Aorta (tissue), 5 donors: ENCODE measurements at places on chromosomes 16 and 17. TPM values are rescaled to one million over a fixed set of nuclear protein-coding genes. Genes with fewer than 3 reads are reported as not detected.

DNA sequence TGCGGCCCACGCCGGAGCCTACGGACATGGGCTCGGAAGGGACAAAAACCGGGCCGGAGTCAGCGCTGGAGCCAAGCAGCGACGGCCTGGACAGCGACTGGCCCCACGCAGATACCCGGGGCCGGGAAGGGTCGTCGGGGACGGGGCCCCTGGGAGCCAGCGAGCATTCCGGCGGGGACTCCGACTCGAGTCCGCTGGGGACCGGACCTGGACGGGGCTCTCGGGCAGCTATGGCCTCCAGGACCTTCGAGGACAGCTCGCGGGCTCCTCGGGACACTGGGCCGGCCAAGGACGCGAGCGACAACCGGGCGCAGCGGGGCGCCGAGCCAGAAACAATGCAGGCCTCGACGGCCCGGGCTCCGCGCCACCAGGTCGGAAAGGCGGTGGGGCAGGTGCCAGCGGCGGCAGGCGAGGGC, 1.0 kb downstream of the MYO15B start:
- no peak overlapping the region for H3K27ac ChIP-seq
- H3K4me1 ChIP-seq = no peaks in the 10 kb centered on the region
- no peaks in the 10 kb centered on the region for H3K27me3 ChIP-seq
- no peak overlapping the region for H3K4me3 ChIP-seq
- DNase-seq = peak; percentile 87

Gene MPP3
- 15.7 TPM for total RNA-seq

DNA sequence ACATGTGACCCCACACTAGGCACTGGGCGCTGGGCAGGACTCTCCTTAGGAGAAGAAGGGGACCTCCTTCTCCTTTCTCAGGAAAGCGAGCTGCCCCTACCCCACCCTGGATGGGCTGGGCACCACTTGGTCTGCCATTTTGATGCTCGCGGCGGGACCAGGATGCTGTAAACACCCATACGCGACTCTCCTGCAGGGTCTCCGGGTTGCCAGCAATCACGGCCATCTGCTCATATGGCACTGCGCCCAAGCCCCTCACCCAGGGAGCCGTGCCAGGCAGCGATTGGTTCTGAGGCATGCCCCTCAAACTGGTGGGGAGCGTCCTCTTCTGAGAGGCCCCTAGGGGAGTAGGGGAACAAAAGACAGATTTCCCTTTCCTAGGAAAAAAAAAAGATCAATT, 99.0 kb downstream of the C16orf78 start:
- DNase-seq = no peak
- H3K36me3 ChIP-seq = no peaks in the 10 kb centered on the region
- no peak overlapping the region for H3K4me3 ChIP-seq
- no peaks in the 10 kb centered on the region for H3K27me3 ChIP-seq
- no peaks in the 10 kb centered on the region for H3K4me1 ChIP-seq

Gene TSPAN10
- 0.29 TPM for total RNA-seq

DNA sequence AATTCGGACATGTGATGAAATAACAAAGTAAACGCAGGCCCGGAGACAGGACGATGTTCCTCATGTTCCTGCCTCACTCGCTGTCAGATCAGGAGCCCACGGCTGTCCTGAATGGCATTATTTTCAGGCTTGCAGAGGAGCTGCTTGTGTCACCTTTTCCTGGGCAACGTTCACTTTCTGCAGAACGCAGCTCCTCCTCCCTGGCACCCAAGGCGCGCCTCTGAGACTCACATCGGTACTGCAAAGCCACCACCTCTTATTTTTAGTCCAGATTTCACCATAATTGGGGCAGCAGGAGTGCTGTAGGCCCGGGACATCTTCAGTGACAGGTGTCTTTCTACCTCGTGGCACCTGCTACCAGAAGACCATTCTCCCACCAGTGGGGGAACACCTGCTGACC, 8.0 kb upstream of the C16orf96 start:
- H3K27me3 ChIP-seq = no peaks in the 10 kb centered on the region
- H3K4me3 ChIP-seq = no peak overlapping the region
- no peak for DNase-seq
- no peaks in the 10 kb centered on the region for H3K36me3 ChIP-seq
- no peaks in the 10 kb centered on the region for H3K4me1 ChIP-seq

GRCh38 chr17:50234581-50234980, 33.1 kb upstream of the COL1A1 start:
- no peaks in the 10 kb centered on the region for H3K36me3 ChIP-seq
- H3K27me3 ChIP-seq = no peaks in the 10 kb centered on the region
- DNase-seq = no peak
- H3K4me3 ChIP-seq = no peak overlapping the region
- H3K27ac ChIP-seq = no peak overlapping the region

Gene CACNA1H
- total RNA-seq = 17.8 TPM

DNA sequence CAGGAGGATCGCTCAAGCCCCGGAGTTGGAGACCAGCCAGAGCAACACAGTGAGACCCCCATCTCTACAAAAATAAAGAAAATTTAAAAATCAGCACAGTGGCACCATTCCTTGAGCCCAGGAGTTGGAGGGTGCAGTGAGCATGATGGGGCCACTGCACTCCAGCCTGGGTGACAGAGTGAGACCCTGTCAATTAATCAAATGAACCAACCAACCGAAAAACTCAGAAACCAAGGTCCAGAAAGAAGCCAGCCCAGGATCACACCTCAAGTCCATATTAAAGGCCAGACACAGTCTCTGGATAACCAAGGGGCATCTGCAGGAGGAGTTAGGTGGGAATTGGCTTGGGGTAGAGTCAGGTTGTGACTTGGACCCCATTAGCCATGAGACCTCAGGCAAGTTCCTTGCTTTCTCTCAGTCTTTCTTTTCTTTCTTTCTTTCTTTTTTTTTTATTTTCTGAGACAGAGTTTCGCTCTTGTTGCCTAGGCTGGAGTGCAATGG, 2.4 kb downstream of the HSD17B1 start:
- peak overlapping the region; percentile 47 for H3K4me3 ChIP-seq
- H3K27ac ChIP-seq = peak overlapping the region; percentile 50
- no peak for DNase-seq
- no peaks in the 10 kb centered on the region for H3K27me3 ChIP-seq
- H3K4me1 ChIP-seq = no peaks in the 10 kb centered on the region
- no peaks in the 10 kb centered on the region for H3K36me3 ChIP-seq

GRCh38 chr17:49965524-49965909, 3.5 kb upstream of the DLX4 start:
- no peak overlapping the region for H3K4me3 ChIP-seq
- no peaks in the 10 kb centered on the region for H3K4me1 ChIP-seq

- H3K4me1 ChIP-seq = no peaks in the 10 kb centered on the region
- H3K36me3 ChIP-seq = no peaks in the 10 kb centered on the region
- no peak overlapping the region for H3K27ac ChIP-seq
- no peaks in the 10 kb centered on the region for H3K27me3 ChIP-seq
- H3K4me3 ChIP-seq = no peak overlapping the region
- DNase-seq = peak; percentile 82
Observed at GRCh38 chr16:87956365-87957231, 5.4 kb downstream of the BANP start.

DNA sequence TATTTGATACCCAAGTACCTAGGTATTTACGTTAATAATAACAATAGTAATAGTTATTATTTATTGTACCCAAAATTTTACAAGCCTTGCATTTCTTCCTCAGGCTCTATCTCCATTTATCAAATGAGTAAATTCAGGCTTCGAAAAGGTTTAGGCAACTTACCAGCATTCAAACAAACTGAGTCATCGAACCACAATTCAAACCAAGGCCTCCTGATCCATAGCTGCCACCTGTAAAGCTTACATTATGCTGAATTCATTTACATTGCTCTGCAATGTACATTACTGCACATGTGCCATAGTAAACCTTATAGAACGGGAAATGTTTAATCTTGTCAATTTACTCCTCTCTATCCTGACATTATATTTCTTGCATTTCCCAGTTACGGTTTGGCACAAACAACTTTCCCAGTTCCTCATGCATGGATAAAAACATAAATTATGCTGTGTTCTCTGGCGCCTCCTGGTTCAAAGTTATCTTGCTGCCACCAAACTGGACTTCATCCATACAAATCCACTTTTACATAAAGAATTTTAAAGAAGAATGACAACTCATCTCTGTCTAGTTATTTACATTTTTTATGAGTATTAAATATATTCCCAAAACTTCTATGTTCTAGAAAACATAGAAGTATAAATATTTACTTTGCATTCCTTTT, 360.6 kb upstream of the SOX9 start:
- no peaks in the 10 kb centered on the region for H3K27me3 ChIP-seq
- no peaks in the 10 kb centered on the region for H3K36me3 ChIP-seq
- no peaks in the 10 kb centered on the region for H3K4me1 ChIP-seq
- H3K27ac ChIP-seq = no peak overlapping the region
- no peak overlapping the region for H3K4me3 ChIP-seq

DNA sequence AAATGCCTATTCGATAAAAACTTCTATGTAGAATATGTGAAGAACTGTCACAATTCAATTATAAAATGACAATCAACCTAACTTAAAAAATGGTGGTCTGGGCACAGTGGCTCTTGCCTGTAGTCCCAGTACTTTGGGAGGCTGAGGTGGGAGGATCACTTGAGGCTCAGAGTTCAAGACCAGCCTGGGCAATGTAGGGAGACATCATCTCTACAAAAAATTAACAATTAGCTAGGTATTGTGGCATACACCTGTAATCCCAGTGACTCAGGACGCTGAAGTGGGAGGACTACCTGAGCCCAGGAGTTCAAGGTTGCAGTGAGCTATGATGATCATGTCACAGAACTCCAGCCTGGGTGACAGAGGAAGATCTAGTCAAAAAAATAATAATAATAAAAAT, 18.6 kb upstream of the METTL9 start:
- no peaks in the 10 kb centered on the region for H3K27me3 ChIP-seq
- H3K36me3 ChIP-seq = no peaks in the 10 kb centered on the region
- H3K27ac ChIP-seq = no peak overlapping the region
- H3K4me3 ChIP-seq = no peak overlapping the region
- no peaks in the 10 kb centered on the region for H3K4me1 ChIP-seq

Gene KRTAP4-3
- total RNA-seq = not detected

Gene SEC14L5
- 0.90 TPM for total RNA-seq

GRCh38 chr17:29475891-29476290, 85.7 kb downstream of the TAOK1 start:
- no peaks in the 10 kb centered on the region for H3K36me3 ChIP-seq
- no peaks in the 10 kb centered on the region for H3K27me3 ChIP-seq
- no peak overlapping the region for H3K27ac ChIP-seq
- no peaks in the 10 kb centered on the region for H3K4me1 ChIP-seq
- DNase-seq = no peak

- DNase-seq = no peak
- no peaks in the 10 kb centered on the region for H3K36me3 ChIP-seq
- H3K4me3 ChIP-seq = no peak overlapping the region
- no peaks in the 10 kb centered on the region for H3K4me1 ChIP-seq
Observed at GRCh38 chr16:15426796-15427195, 7.6 kb upstream of the BMERB1 start.

Gene TEDC2
- total RNA-seq = 0.84 TPM

Gene HSPB9
- total RNA-seq = not detected

Gene SLC52A1
- total RNA-seq = not detected

- no peak overlapping the region for H3K4me3 ChIP-seq
- DNase-seq = peak; percentile 65
- H3K36me3 ChIP-seq = no peaks in the 10 kb centered on the region
- H3K27me3 ChIP-seq = no peaks in the 10 kb centered on the region
- H3K4me1 ChIP-seq = no peaks in the 10 kb centered on the region
- H3K27ac ChIP-seq = no peak overlapping the region
Observed at GRCh38 chr17:4130715-4131114, 12.1 kb downstream of the ZZEF1 start.

DNA sequence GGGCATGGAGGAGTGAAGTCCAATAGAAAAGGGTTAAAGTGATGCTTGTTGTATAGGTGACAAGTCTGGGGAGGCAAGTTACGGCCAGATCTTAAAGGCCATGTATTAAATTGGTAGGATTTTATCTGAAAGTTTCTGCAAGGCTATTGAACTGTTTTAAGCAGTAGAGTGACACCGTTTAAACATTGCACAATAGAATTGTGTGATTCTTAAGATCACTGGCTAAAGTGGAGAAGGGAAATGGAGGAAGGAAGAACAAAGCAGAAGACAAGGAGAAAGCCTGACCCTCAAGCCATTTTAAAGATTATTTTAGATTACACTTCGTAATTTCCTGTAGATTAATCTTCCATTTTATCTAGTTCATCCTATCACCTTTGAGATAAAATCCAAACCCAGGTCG, 5.6 kb upstream of the MPHOSPH6 start:
- H3K4me3 ChIP-seq = no peak overlapping the region
- no peaks in the 10 kb centered on the region for H3K4me1 ChIP-seq
- DNase-seq = no peak
- H3K27ac ChIP-seq = no peak overlapping the region
- H3K36me3 ChIP-seq = no peaks in the 10 kb centered on the region
- no peaks in the 10 kb centered on the region for H3K27me3 ChIP-seq
